ENCODE measurements at places on chromosomes 6 and 20. TPM values are rescaled to one million over a fixed set of nuclear protein-coding genes. Genes with fewer than 3 reads are reported as not detected.

DNA sequence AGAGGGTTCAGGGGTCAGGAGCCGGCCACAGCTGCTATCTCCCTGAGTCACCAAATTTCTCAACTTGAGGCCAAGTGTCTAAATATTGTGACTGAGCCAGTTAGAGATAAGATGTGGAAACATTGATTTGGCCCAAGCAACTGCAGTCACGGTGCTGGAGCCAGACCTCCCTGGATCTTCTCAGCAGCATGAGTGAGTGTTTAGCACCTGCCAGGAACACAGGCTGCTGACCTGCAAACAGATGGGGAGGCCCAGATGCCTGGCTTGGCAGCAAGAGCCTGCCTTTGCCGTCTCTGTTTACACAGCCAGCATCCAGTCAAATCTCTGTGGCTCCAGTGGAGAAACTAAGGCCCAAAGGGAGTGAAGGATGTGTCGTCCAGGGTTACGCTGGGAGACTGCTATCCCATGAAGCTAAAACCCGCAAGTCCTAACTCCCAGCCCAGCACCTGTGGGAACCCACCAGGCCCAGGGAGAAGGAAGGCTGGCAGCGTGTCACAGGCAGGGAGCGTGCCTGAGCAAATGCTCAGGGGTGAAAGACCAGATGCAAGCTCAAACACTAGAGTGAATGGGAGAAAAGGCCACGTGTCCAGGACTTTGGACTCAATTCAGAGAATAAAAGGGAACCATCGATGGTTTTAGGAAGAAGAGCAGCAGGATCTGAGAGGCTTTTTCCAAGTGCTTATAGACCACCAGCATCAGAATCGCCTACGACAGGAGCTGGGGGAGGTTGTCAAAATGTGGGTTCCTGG is 15.9 kb upstream of the PTGIS start:
- peak; percentile 68 for DNase-seq

DNA sequence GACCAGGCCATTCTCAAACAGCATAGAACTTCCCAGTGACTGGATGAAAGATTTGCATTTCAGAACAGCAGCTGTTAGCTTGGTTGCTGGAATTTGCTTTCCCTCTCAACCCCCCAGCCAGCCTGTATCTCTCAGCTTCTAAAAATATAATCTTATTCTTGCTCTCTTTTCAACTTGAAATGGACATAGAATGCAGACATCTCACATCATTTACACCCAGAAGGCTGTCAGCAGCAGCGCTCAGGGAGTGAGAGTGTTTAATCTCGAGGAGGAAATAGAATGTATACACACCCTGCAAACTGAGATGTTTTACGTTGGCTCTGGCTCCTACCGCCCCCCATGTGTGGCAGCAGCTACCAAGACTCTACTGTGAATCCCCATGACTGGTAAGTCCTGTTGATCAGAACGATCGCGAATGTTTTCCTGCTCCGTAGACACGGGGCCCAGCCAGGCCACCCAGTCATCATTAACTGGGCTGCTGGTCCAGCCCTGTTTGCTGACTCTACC is 163.4 kb upstream of the SLC24A3 start:
- DNase-seq: no peak

- DNase-seq: no peak
Observed at GRCh38 chr6:88922775-88923548, 40.5 kb downstream of the RNGTT start.

The BHLHE23 gene
- not detected for total RNA-seq

- peak; percentile 65 for DNase-seq
Observed at GRCh38 chr6:112163295-112164257, 76.2 kb downstream of the FAM229B start.

The CRISP3 gene
- total RNA-seq: not detected

- no peak for DNase-seq
Observed at GRCh38 chr6:83432636-83433035, 1.8 kb upstream of the ME1 start.

DNA sequence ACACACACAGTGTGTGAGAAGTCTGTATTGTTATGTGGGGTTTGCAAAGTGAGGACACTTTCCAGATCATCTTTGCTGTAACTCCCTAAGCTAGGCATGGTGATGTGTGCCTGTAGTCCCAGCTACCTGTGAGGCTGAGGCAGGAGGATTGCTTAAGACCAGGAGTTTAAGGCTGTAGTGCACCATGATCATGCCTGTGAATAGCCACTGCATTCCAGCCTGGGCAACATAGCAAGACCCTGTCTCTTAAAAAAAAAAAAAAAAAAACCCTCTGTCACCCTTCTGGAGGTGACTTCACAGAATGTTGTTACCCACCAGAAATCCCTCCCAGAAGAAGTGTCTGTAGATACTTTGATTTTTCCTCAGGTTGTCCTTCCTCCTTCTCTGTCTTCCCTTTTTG is 14.9 kb downstream of the CASS4 start:
- DNase-seq: no peak
